ENCODE measurements at places on chromosomes 2 and 18. TPM values are rescaled to one million over a fixed set of nuclear protein-coding genes. Genes with fewer than 3 reads are reported as not detected.
A peak's percentile ranks its signal among the peaks of the same experiment; 100 is the strongest.

HTR2B gene
- 13.0 TPM for total RNA-seq

RNF144A gene
- 12.5 TPM for total RNA-seq

EMX1 gene
- total RNA-seq: not detected

PTPN18 gene
- total RNA-seq: 39.2 TPM

MAP3K19 gene
- not detected for total RNA-seq

CNTNAP5 gene
- total RNA-seq: 1.5 TPM

RBFA gene
- total RNA-seq: 20.2 TPM

GLI2 gene
- total RNA-seq: 2.9 TPM

OR6B2 gene
- not detected for total RNA-seq

GAL3ST2 gene
- not detected for total RNA-seq

GRCh38 chr2:198114064-198114463 is 309.7 kb downstream of the PLCL1 start:
- DNase-seq: no peak

- no peak for DNase-seq
These were observed 28.7 kb downstream of the DNAH6 start for GRCh38 chr2:84545005-84545404.

- no peak for DNase-seq
These were observed 9.1 kb downstream of the SEPTIN2 start for GRCh38 chr2:241324775-241325174.

- DNase-seq: no peak
These were observed 1355.5 kb downstream of the SUCLG1 start for GRCh38 chr2:83103613-83104012.

GRCh38 chr2:44110444-44110843 is 58.2 kb upstream of the PPM1B start:
- DNase-seq: no peak

- DNase-seq: no peak
These were observed 53.7 kb upstream of the TANC1 start for GRCh38 chr2:158914731-158915130.

DNA sequence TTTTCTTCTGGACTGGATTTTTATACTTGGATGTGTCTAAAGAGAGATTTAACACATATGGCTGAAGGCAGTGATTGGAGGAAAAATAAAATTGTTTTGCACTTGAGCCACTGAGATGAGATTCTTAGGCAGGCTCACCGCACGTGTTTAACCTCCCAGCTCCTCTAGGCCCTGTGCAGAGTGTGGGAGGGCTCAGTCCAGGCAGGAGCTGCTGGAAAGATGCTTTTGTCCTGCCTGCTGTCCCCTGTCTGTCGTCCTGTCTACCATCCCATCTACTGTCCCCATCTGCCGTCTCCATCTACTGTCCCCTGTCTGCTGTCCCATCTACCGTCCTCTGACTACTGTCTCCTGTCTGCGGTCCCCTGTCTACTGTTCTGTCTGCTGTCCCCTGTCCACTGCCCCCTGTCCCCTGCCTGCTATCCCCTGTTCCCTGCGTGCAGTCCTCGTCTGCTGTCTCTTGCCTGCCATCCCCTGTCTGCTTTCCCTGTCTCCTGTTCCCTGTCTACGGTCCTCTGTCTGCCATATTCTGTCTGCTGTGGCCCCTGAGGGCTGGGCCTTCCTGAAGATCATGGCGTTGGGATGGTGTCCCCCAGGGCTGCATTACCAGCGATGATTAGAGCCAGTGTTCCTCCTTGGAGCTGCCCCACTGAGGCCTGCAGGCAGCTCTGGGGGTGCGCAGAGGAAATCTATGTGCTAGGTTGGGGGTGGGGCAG is 43.7 kb upstream of the HS6ST1 start:
- DNase-seq: no peak

GRCh38 chr2:231278868-231279267 is 80.4 kb downstream of the ARMC9 start:
- DNase-seq: peak; percentile 27

DNA sequence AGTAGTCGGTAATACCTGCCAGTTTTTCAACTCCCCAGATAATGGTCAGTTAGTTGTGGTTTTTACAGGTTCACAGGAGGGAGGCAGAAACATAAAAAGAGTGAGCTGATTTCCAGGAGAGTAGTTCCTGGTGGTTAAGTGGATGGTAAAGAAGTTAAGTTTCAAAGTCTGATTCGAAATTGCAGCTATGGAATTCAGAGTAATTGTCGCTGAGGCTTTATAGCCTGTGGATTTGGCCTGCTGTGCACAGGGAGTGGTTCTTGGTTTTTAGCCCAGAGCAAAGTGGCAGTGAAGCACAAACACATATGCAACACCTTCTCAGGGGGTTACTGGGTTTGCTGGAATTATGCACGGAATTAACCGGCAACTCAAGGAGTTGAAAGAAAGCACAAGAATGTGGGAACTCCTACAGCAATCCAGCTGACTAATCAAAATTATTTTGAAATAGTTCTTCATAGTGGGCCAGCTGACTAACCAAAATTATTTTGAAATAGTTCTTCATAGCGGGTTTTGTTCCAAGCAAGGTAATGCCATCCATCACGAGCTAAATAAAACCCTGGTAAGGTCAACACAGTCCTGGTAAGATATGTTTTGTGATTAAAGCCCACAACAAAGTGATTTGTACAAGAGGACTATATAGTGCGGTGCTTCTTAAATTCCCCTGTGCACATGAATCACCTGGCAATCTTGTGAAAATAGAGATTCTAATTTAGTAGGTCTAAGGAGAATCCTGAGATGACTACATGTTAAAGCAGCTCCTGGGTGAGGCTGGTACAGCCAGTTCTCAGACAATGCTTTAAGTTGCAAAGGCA is 94.4 kb downstream of the SGPP2 start:
- DNase-seq: no peak

GRCh38 chr18:3115447-3116030 is 102.6 kb upstream of the LPIN2 start:
- DNase-seq: no peak

DNA sequence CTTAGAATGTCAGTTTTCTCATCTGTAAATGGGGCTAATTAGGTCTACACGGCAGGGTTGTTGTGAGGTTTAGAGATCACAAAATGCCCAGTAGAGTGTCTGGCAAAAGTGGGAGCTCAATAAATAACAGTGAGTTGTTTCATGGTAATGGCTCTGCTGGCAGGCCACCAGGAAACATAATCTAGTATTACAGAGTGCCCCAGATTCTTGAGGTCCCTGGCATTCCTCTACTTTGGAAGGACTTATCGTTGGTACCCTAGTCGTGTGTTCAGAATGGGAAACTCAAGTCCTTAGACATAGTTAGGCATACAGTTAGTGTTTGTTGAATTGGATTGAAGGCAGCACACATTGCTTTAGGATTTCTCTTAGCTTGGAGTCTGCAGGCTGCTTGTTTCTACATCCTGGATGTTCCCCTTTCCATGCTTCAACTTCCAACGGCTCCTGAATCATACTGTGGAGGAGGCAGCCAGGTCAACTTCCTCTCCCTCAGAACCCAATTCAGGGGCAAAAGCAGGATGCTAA is 161.5 kb upstream of the FOSL2 start:
- DNase-seq: no peak

DNA sequence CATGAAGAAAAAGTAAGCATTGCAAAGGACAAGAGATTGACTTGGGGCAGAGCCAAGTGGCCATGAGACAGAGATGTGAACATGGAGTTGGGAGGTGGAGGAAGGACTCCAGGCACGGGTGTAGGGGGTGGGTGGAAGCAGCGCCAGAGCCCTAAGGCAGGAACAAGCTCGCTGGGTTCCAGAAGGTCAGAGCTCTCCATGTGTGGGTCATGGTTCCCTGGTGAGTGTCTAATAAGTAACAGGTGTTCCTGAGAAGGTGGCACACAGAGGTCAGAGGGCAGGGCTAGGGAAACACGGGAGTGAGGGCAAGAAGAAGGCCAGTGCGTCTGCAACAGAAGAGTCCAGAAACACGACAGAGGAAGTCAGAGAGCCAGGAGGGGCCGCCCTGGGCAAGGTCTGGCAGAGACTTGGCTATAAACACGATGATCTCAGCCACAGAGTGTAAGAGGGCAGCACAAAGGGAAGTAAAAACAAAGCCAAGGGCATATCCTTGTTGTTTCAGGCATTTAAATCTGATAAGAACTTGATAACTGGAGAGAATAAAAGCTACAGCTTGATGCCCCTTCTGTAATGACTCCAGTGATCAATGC is 260.8 kb downstream of the TGIF1 start:
- DNase-seq: no peak

DNA sequence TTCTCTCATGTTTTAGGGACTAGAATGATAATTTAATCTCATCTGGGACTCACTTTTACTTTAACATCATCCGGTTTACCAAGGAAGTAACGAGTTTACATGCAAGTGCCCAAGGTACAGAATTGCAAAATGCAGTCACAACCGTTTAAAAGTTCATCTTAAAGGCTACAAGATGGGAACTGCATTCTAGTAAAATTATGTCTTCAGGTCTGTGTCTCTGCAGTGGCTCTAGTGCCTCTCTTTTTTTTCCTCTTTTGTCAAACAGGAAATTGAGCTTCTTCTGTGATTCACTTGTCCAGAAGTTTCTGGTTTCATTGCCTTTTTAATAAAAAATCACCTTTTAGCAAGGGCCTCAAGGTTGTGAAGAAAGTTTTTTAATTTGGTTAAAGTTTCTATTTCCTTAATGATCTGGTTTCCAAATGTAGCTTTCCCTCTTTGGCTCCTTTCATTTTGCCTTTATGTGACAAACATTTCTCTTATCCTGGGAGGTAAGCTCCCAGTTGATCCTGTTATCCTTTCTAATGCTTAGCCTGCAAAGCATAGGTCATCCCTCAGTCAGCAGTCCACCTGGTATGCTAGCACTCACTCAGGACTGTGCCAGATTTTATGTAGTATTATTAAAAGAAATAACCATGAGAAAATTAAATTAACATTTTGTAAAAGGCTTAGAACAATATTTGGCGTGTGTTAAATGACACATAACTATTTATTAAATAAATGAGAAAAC is 2.4 kb downstream of the GLS start:
- no peak for DNase-seq

DNA sequence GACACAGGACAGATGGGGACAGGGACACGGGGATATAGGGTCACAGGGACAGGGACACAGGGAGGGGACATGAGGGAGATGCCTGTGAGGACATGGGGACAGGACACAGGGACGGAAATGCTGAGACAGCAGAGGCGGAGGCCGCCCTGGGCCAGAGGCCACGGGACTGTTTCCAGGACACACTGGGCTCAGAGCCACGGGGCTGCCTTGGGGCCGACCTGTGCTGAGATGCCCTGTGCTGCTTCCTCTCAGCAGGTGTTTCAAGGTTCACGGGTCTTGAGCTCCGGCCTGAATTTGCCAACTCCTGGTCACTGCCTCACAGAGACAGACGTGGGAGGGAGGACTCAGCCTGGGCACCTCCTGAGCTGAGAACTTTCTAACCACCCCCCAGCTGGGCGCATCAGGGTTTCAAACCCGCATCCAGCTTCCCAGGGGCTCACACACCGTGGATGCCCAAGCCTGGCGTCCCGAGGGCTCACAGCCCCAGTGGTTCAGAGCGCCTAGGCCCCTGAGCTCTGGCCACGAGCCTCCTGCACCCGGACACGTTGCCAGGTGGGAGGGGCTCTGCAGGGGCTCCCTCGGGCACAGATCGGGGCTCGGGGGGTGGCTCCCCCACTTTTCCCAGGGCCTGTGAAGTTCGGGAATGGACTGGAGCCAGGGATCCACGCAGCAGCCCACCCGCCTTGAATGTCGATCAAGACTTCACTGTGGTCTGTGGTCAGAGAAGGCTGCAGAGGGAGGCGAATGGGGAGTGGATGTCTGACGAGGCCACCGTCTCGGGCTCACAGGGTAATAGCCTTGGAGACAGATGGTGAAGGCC is 64.1 kb downstream of the SLC66A2 start:
- DNase-seq: peak; percentile 57

- DNase-seq: no peak
These were observed 13.4 kb upstream of the HRH4 start for GRCh38 chr18:24446953-24447538.
